ENCODE measurements at places on chromosomes 4 and X.

DNA sequence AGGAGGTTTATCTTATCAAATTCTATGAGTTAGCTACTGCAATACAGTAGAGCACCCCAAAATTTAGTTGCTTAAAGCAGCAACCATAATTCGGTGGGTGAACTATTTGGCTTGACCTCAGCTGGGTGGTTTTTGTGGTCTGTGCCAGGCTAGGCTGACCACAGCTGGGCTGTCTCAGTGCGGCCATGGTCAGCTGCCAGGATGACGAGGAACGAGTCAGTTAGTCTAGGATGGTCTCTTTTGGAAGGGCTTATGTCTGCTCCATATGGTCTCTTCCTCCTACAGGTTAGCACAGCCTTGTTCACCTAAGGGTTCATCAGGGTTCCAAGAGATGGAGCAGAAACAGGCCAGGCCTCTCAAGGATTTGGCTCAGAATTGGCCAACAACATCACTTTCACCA is 210.4 kb downstream of the PALLD start:
- no peak for DNase-seq

DNA sequence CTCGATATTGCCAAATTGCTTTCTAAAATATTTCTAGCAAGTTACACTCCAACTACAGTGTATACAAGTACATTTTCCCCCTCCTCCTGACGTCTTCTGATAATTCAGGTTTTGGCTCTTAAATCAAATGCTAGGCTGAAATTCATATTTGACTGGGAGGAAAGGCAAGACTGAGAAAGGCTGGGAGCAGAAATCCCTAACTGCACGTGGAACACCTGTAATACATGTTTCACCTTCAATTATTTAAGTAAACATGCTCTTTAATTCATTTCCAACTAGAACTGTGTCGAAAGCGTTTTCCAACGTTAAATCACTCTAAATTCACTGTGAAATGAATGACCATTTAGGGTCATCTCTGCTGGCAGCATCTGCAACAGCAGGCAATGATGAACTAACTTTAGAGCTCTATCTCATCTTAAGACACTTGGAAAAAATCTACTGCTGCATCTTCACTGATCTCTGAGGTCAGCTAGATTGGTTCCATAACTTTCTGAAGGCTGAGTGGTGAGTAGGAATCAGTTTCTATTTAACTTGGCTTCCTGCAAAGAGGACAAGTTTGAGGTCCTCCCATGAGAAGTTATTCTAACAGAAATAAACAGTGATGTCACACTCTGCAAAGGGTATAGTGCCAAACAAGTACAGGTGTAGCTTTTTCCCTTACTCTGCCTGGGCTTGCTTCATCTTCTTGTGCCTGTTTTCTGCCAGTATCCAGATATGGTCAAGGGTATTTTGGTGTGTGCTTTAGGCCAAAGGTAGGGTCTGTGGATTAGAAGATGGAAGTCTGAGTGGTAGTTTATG is 144.3 kb upstream of the PAK3 start:
- no peak for DNase-seq

- no peak for DNase-seq
Measured at GRCh38 chrX:129658429-129658828, 3.7 kb upstream of the APLN start.

DNA sequence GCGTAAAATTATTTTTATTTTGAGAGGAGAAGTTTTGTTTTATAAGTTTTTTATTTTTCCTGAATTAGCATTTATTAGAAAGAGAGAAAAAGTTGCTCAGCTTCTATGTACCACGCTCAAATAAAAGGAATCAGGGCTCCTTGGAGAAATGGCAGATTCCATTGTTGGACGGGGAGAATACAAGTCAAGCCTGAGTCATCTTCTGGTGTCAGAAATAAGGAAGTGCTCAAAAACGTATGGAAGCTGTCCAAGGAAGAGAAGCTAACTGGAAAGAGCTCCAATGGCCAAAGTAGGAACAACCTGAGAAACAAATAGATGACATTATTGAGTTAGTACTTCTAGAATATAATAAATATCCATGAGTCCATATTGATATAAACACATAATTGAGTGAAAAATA is 89.3 kb upstream of the NEIL3 start:
- peak; percentile 61 for DNase-seq

DNA sequence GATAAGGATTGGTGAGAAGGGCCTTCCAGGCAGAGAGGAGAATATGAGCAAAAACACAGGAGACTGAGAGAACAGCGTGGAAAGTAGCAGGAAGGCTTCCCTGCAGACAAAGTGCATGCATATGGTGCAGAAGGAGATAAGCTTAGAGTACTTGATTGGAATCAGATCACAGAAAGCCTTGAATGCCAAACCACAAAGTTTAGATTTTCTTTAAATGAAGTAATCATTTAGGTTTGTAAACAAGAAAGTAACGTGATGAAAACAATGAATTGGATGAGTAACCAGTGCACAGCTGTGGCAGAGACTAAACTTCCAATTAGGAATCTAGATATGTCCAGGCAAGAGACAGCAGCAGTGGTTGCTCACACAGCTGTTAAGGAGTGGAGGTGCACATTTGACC is 83.8 kb upstream of the C1QTNF7 start:
- peak; percentile 80 for DNase-seq

DNA sequence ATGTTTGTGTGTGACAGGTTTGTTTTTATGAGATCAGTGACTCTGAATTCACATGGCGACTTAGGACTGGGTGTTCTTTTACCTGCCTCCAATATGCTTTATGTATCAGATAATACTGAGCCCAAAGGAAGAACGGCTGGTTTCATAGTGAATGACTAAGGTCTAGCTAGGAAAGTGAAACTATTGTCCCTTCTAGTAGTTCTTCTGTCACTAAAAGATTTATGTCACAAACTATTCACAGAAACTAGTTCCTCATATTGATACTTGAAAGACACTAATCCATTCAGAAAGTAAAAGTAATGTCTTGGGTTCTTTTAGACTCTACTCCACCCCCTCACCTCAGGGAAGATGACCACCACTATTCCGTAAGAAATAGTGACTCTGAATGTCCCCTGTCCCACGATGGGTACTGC is 81.7 kb downstream of the EGF start:
- no peak for DNase-seq

- no peak for DNase-seq
Measured at GRCh38 chr4:88949605-88950004, 107.4 kb downstream of the FAM13A start.

- DNase-seq = no peak
Measured at GRCh38 chr4:81635739-81636138, 164.0 kb upstream of the RASGEF1B start.

DNA sequence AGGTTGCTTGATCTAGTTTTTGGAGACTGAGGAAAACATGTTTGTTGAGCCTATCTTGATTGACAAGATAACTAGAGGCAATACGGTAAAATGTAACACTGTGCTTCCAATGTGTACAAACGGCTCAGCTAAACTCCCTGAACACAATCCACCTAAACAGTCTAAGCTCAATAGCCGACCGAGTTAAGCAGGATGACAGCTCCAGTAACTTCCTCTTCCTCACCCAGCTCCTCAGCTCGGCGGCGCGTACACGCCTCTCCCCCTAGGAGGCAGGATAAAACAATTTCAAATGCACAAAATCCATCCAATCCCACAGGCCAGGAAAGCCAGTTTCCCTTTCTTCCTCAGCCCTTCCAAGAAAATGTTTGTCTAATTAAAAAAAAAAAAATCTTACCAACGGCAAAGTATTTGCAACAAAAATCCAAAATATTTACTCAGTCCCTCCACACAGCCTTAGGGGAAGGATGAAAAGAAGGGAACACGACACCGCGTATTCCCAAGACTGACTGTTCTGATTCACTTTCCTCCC is 1.0 kb downstream of the CNOT6L start:
- peak; percentile 82 for DNase-seq

- no peak for DNase-seq
Measured at GRCh38 chr4:41748074-41748570, 403 bp downstream of the PHOX2B start.

GRCh38 chr4:97994765-97995465 is 148.4 kb downstream of the STPG2 start:
- DNase-seq = no peak

GRCh38 chr4:8051644-8052043 is 107.0 kb downstream of the ABLIM2 start:
- DNase-seq = no peak

DNA sequence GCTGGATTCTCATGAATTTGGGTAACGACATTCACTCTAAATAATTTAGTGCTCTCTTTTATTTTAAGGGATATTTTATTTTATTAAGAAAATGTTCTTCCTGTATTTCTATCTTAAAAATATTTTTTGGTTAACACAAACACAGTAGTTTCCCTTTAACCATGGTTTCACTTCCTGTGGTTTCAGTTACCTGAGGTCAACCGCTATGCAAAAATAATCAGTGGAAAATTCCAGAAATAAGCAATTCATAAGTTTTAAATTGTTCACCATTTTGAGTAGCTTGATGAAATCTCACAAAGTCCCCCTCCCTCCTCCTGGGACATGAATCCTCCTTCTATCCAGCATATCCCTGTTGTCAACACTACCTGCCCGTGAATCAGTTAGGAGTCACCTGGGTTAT is 71.4 kb downstream of the GBA3 start:
- no peak for DNase-seq

DNA sequence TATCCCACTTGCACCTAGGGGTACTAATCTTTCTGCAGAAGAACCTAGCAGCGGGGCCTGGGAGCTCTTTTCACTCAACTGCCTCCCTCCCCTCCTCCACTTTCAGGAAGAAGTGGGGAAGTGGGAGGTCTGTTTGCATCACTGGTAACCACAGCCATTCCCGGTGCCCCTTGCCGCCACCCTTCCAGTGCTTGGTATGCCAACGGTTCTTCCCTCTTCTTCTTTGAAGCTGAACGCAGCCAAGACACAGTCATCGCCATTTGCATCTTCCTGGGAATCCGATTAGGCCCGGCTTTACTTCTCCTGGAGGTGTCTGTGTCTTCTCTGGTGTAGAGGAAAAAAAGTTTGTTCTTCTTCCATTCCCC is 47.2 kb upstream of the RBPJ start:
- DNase-seq = no peak

GRCh38 chrX:148380107-148380506 is 120.3 kb upstream of the AFF2 start:
- DNase-seq = no peak

DNA sequence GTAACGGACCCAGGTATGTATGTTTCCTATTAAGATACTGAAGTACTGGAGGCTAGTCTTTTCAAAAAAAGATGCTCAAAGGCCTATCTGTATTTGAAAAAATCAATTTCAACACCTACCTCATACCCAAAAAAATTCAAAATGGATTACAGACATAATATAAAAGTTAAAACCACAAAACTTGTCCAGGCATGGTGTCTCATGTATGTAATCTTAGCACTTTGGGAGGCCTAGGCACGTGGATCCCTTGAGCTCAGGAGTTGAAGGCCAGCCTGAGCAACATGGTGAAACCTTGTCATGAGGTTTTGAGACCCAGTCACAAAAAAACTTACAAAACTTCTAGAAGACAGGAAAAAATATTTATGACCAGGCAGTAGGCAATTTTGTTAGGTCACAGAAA is 16.7 kb downstream of the RBMX start:
- no peak for DNase-seq

DNA sequence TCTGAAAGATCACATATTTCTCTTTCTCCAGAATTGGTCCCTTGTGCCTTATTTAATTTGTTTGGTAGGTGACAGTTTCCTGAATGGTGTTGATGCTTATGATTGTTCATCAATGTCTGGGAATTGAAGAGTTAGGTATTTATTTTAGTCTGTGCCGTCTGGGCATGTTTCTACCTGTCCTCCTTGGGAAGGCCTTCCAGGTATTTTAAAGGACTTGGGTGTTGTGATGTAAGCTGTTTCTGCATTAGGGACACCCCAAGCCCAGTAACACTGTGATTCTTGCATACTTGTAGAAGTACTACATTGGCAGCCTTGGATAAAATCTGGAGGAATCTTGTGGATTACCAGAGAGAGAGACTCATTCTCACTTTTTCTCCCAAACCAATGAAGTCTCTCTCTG is 120.8 kb upstream of the CXXC4 start:
- DNase-seq = no peak

- peak; percentile 45 for DNase-seq
Measured at GRCh38 chr4:52407545-52407944, 251.6 kb downstream of the USP46 start.

GRCh38 chr4:147041376-147041775 is 95.7 kb upstream of the TTC29 start:
- no peak for DNase-seq

DNA sequence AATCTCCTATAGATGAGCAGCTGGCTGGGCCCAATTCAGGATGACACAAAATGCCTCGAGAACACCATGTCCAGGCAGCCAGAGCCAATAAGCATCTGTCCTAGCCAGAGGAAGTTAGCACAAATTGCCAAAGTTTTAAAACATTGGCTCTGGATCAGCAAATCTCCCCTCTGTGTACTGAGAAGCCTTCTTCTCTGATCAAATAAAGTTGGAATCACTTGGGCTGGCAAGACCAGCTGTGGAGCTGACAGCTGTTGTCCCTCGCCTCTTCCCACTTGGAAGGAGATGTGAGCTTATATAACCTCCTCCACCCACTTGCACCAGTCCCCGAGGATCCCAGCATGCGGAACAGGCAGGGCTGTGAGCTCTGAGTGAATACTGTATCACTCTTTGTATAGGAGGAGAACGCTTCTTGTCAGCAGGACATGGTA is 183.9 kb downstream of the OPHN1 start:
- no peak for DNase-seq

DNA sequence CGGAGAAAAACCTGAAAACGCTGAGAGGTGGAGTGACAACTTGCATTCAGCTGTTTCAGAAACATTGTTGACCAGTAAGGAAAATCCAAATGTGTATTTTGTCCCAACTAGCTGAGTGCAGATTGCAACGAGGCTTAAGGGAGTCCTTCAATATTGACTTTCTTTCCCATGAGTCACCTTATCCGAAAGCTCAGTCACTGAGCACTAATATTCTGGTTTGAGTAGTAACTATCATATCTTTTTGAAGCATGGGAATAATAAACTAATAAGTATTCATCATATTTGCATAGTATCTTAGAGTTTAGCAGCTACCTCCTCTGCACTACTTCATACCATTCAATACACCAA is 604.3 kb downstream of the PACRGL start:
- DNase-seq = no peak

DNA sequence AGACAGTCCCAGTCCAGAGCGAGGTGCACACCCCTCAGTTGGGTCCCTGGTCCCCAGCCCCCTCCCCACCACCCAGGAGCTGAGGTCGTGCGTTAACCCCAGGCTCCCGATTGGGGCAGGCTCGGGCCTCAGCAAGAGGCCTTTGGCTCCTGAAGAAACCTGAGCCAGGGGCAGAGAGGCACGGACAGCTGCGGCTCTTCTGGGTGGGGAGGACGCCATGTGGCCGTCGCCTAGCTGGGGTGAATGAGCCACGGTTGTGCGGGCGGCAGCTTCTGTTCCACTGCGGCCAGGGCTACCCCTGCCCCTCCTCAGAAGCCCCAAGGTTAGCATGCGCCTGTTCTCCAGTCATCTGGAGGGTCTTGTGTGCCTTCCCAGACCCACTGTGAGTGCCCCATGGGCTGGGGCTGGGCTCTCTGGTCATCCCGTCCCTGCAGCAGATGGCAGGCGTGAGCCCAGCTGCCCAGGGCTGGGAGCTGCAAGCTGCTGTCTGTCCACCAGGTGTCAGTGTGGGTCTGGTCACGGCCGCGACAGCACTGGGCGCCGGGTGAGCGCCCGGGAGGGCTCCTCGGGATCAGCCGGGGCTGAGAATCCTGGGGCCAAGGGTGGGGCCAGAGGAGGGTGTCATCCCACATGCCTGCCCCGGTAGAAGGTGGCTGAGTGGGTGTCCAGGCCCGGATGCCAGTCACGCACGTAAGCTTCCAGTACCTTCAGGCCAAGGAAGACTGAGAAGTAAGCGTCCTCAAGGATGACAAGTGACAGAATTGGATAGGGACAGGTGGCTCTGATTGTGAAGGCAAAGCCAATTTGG is 21.9 kb downstream of the ATP2B3 start:
- peak; percentile 34 for DNase-seq

Data from fibroblast of skin of right quadriceps (primary cell).